ENCODE measurements at places on chromosomes 11 and 22. TPM values are rescaled to one million over a fixed set of nuclear protein-coding genes. Genes with fewer than 3 reads are reported as not detected.

DNA sequence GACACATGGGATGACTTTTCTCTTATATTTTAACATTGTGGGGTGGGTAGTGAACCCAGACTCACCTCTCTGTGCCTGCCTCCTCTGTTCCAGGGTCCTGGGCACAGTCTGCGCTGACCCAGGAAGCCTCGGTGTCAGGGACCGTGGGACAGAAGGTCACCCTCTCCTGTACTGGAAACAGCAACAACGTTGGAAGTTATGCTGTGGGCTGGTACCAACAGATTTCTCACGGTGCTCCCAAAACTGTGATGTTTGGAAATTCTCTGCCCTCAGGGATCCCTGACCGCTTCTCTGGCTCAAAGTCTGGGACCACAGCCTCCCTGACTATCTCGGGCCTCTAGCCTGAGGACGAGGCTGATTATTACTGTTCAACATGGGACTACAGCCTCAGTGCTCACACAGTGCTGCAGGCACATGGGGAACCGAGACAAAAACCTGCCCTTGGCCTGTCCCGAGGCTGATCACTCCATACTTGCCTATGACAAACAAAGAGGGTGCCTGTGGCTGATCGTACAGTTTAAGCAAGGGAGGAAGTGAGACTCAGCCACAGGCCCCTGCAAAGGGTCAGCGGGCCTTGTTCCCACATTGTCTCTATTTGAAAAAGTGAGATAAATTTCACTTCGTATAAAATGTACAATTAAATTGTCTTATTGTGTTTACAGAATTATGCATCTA is 43.7 kb upstream of the TOP3B start:
- DNase-seq = no peak

DNA sequence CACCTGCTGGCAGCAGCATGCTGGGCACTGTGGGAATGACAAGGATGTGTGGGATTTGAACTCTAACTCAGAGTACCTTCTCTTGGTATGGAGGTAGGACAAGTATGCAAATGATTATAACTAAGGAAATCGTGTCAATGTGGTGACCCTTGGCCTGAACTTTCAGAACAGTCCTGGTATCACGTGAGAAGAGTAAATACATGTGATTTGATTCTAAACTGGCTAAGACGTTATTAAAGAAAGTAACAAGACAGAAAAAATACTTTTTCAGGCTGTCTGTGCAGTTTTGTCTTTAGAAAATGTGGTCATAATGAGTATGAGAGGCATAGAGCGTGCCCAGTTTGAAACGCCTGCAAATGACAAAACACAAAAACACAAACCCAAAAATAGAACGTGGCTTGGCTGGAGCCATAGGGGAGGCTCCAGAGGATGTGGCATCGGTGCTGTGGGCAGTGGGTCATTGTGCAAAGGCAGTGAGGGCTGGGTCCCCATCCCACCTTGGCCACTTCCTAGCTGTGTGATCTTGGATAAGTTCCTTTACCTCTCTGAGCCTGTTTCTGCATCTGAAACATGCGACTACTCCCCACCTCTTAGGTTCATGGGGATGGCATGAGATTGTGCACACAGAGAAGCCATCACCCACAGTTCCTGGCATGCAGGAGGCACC is 18.4 kb upstream of the IL2RB start:
- DNase-seq = no peak

DNA sequence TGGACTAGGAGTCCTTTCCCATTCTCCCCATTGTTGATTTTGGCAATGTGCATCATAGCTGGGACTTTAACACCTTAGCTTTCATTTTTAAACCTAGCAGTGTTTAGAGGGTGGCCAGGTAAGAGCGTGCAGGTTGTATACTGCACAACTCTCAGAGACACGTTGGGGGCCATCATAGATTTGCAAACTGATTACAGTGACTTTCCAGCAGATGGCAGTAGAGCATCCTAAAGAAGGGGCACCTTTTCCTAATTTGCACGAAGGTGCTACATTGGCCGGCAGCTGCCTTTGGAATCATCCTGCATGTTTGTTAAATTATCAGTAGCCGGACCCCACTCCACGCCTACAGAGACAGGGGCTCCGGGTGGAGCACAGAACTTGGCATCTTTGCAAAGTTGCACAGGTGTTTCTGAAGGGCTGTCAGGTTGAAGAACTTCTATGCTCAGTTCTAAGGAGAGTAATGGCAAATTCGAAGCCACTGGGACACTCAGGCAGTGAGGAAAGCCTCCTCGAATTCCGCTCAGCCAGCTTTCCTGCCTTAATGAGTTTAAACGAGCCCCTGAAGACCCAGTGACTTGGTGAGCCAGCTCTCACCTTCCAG is 7.7 kb downstream of the LHFPL7 start:
- DNase-seq = peak; percentile 29

GRCh38 chr11:11217289-11217928 is 135.6 kb downstream of the CSNK2A3 start:
- DNase-seq = no peak

DNA sequence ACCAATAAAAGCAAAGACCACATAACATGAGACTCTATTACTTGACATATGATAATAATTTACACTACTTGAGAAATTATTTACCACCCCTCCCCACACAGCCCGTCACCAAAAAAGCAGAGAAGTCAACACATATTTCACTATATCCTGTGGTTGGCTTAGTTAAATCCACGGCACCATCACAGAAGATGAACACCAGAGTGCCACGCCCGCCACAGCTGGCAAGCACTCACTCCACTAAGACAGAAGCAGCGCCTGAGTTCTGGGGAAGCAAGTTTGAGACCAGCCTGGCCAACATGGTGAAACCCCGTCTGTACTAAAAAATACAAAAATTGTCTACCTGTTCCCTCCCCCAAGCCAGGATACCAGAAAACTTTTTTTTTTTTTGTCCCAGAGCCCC is 53.1 kb downstream of the PACSIN2 start:
- no peak for DNase-seq

DNA sequence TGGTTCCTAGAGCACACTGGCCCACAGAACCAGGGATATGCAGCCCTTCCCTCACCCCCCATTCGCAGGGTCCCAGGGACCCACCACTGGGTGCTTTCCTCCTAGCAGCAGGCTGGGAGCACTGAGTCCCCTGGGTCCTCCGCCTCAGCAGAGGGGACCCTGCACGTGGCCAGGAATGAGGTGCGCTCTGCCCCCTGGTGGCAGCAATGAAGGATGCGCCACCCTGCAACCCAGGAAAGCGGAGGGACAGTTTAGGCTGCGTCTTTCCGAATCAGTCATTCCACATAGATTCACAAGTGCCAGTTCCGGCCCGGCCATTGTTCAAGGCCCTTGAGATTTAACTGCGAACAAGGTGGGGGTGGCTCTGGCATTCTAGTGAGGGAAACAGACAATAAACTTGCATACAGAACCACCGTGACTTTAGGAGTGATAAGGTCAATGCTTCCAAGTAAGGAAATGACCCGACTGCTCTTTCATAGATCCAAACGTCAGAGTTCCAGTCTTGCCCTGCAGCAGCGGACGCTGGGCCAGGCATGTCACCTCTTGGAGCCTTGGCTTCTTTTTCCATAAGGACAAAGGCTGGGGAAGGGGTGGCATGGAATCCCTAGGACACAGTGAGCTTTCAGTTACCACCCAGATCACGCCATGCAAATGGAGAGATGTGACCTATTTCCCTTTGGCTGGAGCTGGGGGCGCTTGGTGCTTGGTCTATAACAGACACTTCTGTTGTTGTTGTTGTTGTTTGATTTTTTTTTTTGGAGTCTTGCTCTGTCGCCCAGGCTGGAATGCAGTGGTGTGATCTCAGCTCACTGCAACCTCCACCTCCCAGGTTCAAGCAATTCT is 7.7 kb downstream of the RIN1 start:
- DNase-seq = peak; percentile 65

- no peak for DNase-seq
Observed at GRCh38 chr11:74953451-74953850, 4.4 kb downstream of the SPCS2 start.

- DNase-seq = no peak
Observed at GRCh38 chr11:110339456-110340250, 43.2 kb upstream of the RDX start.

The GLYATL2 gene
- 1.4 TPM for total RNA-seq

The KREMEN1 gene
- total RNA-seq = 3.9 TPM

The CHRM4 gene
- 0.48 TPM for total RNA-seq

The MPPED1 gene
- not detected for total RNA-seq
